ENCODE measurements at places on chromosomes 5 and 9.

- no peak for DNase-seq
Measured at GRCh38 chr5:178249191-178249989, 16.8 kb upstream of the PHYKPL start.

DNA sequence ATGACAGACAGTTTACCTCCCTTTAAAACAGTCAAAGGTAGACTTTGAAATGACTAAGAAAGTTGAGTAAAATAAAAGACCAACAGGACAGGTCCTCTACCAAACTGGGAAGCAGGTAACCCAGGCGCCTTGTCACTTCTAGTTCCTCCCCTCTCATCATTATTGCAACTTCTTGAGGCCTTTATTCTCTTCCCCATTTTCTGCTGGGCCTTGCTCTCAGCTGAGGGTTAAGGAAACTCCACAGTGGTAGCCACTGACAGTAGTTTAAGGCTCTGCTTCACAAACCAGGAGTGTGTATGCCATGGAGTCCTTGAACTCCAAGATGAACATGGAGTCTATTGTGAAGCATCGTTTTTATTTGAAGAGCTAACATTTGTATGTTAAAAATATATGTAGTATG lies 36.9 kb upstream of the TCERG1 start:
- no peak for DNase-seq

- no peak for DNase-seq
Measured at GRCh38 chr9:127077644-127077946, 44.8 kb downstream of the ANGPTL2 start.

DNA sequence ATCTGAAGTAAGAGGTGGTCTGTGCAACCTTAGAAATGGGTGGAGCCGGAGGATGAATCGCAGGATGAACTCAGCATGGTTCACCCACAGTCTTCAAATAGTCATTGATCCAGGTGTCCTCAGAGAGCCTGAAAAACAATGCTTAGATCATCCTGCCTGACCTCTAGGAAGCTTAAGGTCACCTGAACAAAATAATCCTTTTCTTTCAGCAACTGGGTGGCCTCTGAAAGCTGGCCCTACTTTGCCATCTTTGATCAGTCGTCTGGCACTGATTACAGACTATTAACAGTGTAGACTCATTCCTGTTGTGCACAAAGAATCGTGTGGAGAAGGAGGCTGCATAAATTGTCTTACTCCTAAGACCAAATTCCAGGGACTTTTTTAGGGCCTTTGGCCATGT lies 50.7 kb downstream of the PIP5K1B start:
- DNase-seq = no peak

DNA sequence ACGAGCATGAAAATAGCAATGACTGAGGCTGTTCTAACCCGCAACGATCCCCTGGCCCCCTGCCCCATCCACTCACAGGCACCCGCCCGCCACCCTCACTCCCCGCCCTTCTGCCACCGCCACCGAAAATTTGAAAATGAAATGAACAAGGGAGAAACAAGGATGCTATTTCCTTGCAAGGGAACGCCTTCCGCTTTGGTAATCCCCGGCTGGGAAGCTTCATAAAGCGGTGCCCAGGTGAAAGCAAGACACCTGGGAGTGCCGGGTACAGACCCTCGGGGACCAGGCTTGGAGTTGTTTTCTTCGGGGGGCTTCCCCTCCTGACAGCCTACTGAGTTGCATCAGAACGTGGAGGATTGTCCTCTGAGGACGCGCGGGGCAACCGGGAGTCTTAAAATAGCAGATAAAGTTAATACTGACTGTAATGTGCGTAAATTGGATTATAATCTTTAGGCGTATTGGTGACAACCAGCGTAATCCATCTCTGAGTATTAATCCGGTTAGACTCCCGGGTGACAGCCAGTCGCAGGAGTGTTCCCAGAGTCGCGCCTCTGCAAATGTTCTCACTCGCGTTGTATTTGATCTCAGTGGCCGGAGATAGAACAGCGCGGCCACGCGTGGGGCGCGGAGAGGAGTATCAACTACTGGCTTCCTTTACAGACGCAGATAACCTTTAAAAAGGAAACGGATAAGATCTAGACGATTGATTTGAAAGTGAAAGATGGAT lies 885 bp upstream of the MLLT3 start:
- DNase-seq = no peak

GRCh38 chr5:109406719-109407118 lies 3.1 kb downstream of the PJA2 start:
- DNase-seq = no peak

- no peak for DNase-seq
Measured at GRCh38 chr9:122355336-122355875, 15.4 kb upstream of the PTGS1 start.

DNA sequence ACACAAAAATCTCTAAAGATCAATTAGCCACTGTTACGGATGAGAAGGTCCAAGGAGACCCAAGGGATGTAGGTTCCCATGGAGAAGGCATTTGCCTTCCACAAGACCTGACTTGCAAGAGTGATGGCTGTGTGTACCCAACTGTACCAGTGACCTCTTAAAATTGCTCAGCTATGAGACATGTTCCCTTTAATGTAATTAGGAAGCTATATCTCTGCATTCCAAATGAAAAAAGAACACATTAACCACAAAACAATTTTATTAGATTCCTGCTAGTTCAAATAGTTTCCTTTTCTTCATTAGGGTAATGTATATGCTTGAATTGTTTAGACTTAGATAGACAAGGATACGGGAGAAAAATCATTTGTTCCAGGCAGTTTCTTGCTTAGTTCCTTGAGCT lies 3.3 kb downstream of the OR2Y1 start:
- DNase-seq = no peak

GRCh38 chr9:112028242-112029221 lies 131.9 kb downstream of the UGCG start:
- DNase-seq = no peak

DNA sequence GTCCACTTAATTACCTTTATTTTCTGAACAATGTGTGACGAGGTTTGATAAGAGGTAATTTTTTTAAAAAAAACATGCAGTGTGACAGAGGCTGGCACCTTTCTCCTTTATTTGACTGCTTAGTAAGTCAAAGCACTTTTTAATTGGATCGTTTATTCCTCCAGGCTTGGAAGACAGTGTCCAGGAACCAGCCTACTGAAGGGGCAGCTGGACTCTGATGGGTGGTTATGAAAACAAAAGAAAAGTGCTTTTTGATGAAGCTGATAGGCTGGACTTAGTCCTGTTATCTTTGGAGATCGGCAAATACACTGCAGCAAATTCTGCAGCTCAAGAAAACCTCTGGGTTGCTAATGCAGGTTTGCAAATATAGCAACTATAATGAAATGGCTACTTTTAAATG lies 141.7 kb downstream of the DCP2 start:
- no peak for DNase-seq

DNA sequence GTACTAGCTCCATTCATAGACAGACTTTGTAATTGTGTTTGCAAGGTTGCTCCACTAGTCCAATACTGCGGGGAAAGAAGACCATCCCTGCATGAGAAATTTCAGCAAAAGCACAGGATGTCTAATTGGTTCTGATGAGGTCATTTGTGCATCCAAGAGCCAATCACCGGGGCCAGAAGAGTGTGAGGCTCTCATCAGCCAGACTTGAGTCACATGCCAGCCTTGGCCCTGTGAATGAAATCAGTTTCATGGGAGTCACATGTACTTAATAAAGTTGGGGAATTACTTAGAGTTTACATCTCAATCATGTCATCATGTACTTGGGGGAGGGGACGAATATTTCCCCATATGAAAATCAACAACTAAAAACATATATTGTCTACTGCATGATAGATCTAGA lies 1236.0 kb downstream of the MAT2B start:
- DNase-seq = peak; percentile 1

- DNase-seq = no peak
Measured at GRCh38 chr9:71910650-71911060, 338 bp downstream of the ABHD17B start.

DNA sequence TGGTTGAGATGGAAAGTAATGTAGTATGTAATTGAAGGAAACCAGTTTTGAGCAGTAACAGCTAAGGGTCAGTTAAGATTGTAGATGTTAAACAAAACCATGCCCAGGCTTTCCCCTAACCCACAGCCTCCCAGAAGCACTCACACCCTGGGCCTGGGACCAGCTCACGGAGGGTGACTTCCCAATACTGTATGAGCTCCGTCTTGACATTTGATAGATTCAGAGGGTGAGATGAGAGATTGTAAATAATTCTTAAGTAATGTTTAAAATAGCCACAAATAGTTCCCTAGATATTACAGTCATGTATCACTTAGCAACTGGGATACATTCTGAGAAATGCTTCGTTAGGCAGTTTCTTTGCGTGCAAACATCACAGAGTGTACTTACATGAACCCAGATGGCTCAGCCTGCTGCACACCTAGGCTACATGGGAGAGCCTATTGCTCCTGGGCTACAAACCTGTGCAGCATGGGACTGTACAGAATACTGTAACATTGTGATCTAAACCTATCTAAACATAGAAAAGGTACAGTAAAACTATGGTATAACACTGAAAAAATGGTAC lies 140.7 kb downstream of the FANCC start:
- no peak for DNase-seq

DNA sequence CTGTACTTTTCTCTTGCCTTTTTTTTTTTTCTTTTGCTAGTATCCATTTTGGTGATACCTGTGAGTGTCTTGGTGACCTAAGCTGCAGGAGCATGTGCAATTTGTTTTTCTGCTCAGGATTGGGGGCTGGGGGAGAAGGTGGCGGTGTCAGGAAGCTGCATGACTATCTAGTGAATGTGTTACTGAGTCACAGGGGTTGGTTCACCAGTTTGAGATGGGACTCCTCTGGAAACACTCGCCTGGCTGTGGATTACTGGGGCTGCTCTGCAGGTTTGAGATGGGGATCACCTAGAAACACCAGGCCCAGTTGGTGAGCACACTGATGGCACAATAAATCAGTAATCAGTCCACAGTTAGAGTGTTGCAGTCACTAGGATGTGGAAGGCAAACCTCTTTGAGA lies 447.9 kb downstream of the SPATA31D1 start:
- no peak for DNase-seq

- peak; percentile 65 for DNase-seq
Measured at GRCh38 chr5:76337953-76338451, 65.1 kb upstream of the IQGAP2 start.

DNA sequence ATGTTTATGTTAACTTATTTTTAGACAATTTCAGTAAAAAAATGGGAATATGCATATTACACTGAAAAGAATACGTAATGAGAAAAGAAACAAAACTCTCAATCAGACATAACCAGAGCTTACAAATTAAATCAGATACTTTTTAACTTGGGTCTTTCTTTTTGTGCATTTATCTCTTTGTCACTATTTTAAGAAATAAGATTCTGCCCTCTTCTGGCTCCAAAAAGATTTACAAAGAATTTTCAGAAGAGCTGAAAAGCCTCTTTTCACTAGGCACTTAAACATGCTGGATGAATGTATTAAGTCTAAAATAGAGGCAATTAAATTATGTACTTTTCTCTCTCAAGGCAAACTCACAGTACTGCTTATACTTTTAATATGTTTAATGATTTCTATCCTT lies 55.5 kb downstream of the CEP120 start:
- DNase-seq = peak; percentile 32

- DNase-seq = no peak
Measured at GRCh38 chr5:179269781-179270543, 75.3 kb downstream of the ADAMTS2 start.

DNA sequence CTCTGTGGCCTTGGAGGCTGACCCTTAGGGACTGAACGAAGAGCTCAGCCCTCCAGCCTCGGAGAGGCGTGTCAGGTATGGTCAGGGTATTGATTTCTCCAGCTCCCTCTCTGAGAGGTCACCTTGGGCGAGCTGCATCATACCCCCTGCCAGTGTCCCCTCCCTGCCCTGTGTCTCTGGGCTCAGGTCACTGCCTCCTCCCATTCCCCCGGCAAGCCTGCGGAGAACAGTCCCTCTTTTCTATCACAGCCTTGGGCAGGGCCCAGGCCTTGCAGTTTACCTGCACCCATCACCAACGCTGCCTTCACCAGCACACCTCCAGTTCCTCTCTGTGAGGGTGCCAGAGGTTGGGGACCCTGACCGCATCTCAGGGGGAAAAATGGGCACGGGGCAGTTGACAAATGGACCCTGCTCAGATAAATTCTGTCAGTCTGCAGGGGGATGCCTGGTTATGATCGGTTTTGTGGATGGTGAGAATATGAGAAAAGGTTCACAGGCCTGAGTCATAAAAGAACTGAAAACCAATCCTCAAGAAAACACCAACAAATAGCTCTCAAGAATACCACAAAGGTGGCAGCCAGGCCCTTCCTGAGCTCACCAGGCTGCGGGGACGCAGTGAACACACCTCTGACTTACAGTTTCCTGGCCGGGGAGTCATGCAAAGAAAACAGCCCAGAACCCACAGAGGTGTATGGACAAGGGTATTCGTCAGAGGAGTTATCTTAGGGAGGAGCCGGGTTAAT lies 24.7 kb upstream of the RXRA start:
- no peak for DNase-seq

GRCh38 chr5:95848701-95849100 lies 26.2 kb upstream of the GLRX start:
- no peak for DNase-seq

GRCh38 chr5:138824924-138825863 lies 49.9 kb downstream of the LRRTM2 start:
- peak; percentile 41 for DNase-seq

GRCh38 chr9:18747595-18747994 lies 273.6 kb downstream of the ADAMTSL1 start:
- no peak for DNase-seq

DNA sequence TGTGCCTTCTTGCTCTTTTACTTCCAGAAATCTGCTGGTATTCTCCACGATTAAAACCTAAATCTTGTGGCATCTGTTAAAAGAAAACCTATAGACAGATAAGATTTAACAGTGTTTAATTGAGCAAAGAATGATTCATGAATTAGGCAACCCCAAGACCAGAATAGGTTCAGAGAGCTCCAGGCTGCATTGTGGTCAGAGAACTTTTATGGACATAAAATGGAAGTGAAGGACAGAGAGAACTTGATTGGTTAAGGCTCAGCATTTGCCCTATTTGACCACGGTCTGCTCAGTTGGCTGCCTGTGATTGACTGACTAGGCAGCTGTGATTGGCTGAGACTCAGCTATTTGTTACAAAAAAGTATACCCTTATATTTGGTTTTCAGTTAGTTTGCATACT lies 10.4 kb upstream of the SLC36A2 start:
- DNase-seq = no peak

DNA sequence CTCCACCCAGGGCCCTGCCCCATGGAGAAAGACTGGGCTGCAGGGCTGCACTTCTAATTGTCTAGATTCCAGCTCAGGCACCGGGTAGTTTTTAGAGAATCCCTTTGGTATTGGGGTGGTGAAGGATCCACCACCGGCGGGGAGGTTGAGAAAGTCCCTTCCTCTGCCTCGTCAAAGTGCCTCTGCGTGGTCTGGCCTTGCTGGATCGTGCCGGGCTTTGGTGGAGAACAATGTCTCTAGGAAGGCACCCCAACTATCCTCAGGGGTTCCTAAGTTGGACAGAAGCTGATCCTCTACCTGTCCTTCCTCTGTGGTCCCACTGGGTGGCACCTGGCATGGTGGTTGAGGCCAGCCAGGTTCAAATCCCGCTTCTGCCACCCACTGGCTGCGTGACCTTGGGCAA lies 7.3 kb upstream of the AMBP start:
- no peak for DNase-seq

- no peak for DNase-seq
Measured at GRCh38 chr5:169106911-169107706, 193.8 kb downstream of the SLIT3 start.
